ENCODE measurements at places on chromosomes 4 and X.

- DNase-seq: no peak
These were observed 71.3 kb upstream of the SPRY1 start for GRCh38 chr4:123325241-123325681.

DNA sequence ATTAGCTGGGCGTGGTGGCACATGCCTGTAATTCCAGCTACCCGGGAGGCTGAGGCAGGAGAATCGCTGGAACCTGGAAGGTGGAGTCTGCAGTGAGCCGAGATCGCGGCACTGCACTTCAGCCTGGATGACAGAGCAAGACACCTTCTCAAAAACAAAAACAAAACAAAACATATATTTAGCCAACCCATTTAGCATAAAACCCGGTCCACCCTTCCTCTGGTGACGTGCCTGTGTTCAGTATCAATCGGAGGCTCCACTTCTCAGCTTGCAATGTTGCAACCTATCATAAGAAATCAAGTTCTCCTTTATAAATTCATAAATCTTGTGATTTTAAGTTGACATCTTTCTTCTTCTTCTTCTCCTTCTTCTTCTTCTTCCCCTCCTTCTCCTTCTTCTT is 73.9 kb downstream of the SLC34A2 start:
- DNase-seq: no peak

DNA sequence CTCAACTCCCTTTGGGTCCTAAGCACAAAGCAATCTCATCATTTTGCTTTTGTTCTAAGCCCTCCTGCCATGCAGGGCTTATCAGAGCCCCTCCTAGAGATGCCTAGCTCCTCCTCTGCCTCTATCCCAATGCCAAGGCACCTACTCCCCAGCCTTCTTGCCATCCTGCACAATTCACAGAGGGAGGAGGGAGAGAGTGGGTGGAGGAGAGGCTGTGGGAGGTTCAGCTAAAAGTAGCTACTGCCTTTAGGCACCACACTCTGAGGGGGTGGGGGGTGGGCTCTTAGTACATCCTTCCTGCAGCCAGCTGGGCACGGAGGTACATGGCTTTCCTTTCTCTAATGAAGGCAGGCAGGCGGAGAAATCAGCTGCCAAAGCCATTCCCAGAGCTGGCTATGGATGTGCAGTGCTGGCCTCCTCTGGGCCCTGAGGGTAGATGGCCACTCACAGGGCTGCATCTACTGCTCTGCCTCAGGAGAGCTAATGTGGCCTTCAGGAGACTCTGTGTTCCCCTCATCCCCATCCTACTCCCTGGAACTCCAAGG is 40.1 kb downstream of the ARHGEF9 start:
- no peak for DNase-seq

DNA sequence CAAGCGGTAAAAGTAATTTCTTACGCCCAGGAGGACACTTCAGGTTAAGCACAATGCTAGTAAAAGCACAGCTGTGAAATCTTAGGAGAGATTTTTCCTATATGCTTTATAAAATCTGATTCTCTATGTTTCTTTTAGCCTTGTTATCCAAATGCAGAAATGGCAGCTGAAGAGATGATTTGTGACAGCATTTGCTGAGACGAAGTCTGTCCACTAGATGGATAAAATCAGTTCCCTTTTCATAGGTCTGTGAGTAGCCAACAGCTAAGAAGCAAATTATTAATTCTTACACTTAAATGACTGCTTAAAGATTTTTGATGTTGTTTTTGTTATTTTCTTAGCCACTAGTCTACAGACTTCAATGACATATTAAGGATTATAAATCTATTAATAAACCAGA is 5.3 kb downstream of the GPM6A start:
- DNase-seq: no peak

DNA sequence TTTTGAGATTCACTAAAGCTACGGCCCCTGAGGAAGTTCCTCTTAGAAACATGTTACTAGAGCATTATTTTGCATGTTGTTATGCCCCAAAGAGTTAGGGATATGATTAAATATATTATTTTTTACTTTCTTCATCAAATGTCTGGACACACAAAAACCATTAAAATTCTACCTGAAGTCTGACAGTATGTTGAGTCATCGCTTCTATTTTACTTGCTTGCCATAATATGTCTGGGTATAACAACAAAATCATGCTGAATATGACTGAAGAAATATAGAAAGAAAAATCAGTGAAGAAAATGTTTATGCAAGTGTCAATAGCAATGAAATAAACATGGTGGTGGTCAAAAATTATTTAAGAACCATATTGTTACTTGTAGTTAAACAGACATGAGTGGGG is 1818.5 kb upstream of the ADGRL3 start:
- DNase-seq: no peak

- no peak for DNase-seq
These were observed 90.0 kb upstream of the AFAP1 start for GRCh38 chr4:8029689-8030088.

- DNase-seq: no peak
These were observed 14.4 kb downstream of the BCOR start for GRCh38 chrX:40083120-40083978.

GRCh38 chr4:3021127-3021526 is 53.2 kb downstream of the HTT-AS start:
- DNase-seq: no peak

- DNase-seq: no peak
These were observed 20.6 kb downstream of the SRD5A3 start for GRCh38 chr4:55366621-55367020.
